ENCODE measurements at places on chromosomes 6 and 20.

GRCh38 chr6:82144852-82145340 is 102.6 kb downstream of the IBTK start:
- peak; percentile 79 for DNase-seq

- DNase-seq: peak; percentile 20
These were observed 24.4 kb downstream of the SIRPD start for GRCh38 chr20:1533059-1533458.

DNA sequence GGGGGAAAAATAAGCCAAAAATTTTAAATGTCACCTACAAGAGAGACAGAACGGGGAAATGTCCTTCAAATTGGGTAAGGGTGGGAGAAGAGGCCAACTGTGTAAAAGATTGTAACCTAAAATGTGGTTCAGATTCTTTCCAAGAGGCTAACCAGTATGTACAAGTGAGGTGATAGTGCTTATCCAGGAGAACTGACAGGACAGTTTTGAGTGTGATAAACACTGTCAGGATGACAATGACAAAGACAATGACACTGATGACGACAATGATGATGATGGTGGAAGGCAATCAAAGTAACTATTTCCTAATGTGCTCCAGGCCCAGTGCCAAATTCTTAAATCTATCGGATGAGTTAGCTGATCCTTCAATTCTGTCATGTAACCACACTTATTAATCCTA is 57.3 kb downstream of the TASP1 start:
- no peak for DNase-seq

DNA sequence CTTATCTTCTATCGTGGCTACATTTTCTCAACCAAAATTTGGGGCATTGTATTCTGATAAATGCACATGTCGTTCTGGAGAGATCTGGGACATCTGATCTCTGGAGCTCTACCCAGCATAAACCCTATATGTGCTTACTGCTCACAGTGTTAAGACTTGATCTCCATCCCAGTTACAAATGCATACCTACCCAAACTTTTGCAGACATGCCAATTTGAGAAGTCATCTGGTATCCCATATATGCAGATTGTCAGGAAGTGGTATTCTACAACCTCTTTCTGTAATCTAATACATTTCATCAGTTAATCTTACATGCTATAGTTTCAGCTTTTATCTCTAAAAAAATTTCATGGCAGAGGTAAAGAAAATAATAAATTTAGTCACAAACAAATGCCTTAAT is 11.2 kb downstream of the BAG2 start:
- no peak for DNase-seq

GRCh38 chr6:158756977-158757752 is 62.0 kb downstream of the EZR start:
- DNase-seq: no peak

Data from fibroblast of the aortic adventitia (primary cell).